ENCODE measurements at places on chromosomes 2 and 18. TPM values are rescaled to one million over a fixed set of nuclear protein-coding genes. Genes with fewer than 3 reads are reported as not detected.

SERPINB7 gene
- total RNA-seq: not detected

NDUFS1 gene
- 91.1 TPM for total RNA-seq

ANKRD29 gene
- total RNA-seq: 11.9 TPM

AMER3 gene
- total RNA-seq: not detected

MC5R gene
- total RNA-seq: not detected

NLRC4 gene
- 7.9 TPM for total RNA-seq

IL1RN gene
- total RNA-seq: 8.9 TPM

LCT gene
- 0.77 TPM for total RNA-seq

TEKT4 gene
- 0.22 TPM for total RNA-seq

CIAO1 gene
- 71.0 TPM for total RNA-seq

SH3BP4 gene
- 20.5 TPM for total RNA-seq

SLC9A4 gene
- not detected for total RNA-seq

- DNase-seq: no peak
These were observed 17.8 kb upstream of the ATL2 start for GRCh38 chr2:38394903-38395341.

- no peak for DNase-seq
These were observed 188.1 kb downstream of the FMNL2 start for GRCh38 chr2:152523091-152523490.

GRCh38 chr2:25960920-25961319 is 21.4 kb downstream of the KIF3C start:
- no peak for DNase-seq

- DNase-seq: no peak
These were observed 155.7 kb downstream of the DLGAP1 start for GRCh38 chr18:4299395-4299794.

- DNase-seq: no peak
These were observed 35.3 kb downstream of the NHEJ1 start for GRCh38 chr2:219125225-219125885.

GRCh38 chr2:106187273-106187891 is 6.7 kb downstream of the UXS1 start:
- DNase-seq: no peak

DNA sequence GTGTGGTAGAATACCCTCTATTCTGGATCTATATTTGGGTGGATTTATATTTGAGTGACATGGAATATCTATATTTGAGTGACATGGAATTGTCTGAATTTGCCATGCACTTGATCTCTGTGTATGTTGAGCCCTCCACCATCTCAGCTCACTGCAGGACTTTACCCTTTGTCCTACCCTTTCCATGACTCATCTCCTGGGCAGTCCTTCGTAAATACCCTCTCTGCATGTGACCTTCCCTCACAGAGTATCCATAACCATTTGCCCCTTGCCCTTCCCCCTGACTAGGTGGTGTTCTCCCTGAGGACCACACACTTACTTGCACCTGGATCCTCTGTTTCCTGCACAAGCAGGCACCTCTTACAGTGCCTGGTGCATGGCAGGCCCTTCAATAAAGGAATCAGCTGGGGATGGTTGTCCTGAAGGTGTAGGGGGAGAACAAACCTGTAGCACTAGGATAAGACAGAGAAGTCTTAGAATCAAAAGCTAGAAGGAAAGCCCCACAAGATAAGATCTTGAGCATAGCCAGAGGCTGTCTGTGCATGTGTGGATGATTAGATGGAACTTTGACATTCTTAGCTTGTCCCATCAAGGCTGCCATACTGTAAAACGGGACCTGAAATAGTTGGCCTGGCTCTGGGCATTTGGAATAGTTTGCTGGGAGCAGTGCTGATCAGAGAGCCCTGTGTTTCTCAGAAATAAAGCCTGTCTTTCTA is 230.4 kb downstream of the FHOD3 start:
- no peak for DNase-seq

- DNase-seq: no peak
These were observed 92.5 kb upstream of the IL1R2 start for GRCh38 chr2:101899265-101899664.

DNA sequence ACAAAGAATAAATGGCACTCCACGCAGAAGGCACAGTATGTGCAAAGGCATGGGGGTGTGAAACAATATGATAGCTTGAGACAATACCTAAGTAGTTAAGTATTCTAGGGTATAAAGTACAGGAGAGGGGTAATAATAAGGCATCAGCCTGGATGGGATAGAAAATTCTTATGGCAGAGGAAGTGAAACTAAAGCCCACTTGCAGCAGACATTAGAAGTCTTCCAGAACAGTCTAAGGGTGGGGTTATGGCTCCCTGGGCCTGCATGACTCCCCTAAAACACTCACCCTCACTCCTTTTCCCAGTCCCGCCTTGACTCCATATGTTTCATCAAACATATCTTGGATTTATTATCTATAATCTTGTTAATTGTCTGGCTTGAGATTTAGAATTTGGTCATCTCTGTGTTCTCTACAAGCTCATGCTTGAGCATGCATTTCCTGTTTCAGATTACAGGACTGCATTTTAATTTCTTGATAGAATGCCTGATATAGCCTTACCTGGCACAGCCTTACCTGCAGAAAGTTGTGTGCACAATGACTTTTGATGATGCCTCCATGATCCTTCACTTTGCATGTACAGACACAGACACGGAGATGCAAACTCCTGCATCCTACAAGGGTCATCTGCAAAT is 28.5 kb upstream of the TMBIM1 start:
- no peak for DNase-seq

DNA sequence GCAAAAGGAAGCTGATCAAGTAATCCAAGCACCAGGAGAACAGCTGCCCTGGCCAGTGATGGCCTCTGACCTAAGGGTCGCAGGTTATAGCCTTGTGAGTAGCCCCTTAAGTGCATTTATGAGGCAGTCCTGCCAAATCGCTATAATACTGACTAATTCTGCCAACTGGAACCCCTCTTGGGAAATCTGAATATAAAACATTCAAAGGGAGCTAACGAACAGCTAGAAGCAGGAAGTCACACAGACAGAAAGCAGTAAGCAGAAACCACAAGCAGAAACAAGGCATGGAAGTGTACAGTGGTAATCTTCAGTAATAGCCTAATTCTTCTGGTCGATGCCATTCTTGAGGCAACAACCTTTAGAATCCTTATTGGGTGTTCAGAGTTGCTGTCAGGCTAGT is 521.3 kb downstream of the METTL4 start:
- DNase-seq: no peak

GRCh38 chr2:145016711-145017110 is 496.8 kb upstream of the ZEB2 start:
- no peak for DNase-seq

GRCh38 chr2:203688798-203689197 is 17.6 kb upstream of the CD28 start:
- DNase-seq: no peak

DNA sequence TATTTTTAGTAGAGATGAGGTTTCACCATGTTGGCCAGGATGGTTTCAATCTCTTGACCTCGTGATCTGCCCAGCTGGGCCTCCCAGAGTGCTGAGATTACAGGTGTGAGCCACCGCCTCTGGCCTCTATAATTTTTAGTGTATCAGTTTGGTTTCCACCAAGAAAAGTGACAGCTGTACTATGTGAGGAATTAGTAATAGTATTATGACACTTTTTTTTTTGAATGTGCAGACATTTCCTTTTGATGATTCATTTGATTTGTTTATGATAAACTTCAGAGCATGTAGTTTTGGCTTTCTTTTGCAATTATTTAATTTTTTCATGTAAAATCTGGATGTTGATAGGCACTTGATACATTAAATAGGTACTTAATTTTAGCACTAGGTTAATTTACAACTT is 61.5 kb downstream of the PTPN4 start:
- no peak for DNase-seq

GRCh38 chr2:241994086-241994485 is 124.6 kb downstream of the RTP5 start:
- no peak for DNase-seq

DNA sequence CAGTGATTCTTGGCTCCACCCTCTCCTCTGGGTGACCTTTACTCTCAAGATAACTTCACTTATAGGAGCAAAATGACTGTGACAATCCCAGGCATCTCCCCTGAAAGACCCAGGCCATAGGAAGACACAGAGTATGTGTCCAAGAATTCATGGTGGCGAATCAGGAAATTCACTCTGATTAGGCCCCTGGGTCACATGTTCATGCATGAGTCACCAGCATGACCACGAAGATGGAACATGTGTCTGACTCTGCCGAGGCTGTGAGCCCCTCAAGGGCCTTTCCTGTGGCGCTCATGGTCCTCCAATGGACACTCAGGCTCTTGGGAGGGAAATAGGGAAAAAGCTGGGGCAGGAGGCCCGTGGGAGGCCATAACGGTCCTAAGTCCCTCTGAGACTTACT is 74.0 kb upstream of the TEX51 start:
- DNase-seq: no peak

DNA sequence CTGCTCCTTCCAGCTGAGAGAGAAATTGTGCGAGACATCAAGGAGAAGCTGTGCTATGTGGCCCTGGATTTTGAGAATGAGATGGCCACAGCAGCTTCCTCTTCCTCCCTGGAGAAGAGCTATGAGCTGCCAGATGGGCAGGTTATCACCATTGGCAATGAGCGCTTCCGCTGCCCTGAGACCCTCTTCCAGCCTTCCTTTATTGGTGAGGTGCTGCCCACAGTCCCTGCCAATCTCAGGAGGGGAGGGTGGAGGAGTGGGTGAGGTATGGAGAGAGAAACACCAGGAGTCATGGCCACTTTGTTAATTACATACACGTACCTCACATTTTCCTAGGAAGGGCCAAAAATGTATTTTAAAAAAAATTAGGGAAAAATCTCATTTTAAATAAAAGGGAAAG is 12.0 kb upstream of the DGUOK start:
- DNase-seq: peak; percentile 59

- DNase-seq: no peak
These were observed 52.7 kb downstream of the ABCB11 start for GRCh38 chr2:168978461-168978861.

DNA sequence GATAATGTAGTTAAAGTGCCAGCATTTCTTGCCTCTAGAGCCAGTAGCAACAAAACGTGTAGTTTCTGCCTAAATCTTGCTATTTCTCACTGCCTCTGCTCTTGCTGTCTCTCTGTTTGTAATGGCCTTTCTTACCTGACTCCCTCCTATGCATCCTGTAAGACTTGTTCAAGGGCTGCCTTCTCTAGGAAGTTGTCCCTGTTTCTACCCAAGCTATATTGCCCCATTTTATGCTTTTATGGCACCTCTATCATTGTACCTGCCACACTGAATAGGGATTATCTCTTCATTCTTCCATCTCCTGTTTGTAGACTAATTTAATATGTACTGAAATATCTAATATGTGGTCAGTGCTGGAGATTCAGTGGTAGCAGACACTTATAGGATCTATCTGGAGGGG is 49.2 kb downstream of the PLCL1 start:
- DNase-seq: no peak

- DNase-seq: no peak
These were observed 105.2 kb upstream of the DLX2 start for GRCh38 chr2:172207911-172208310.

GRCh38 chr2:126837966-126838715 is 60.5 kb upstream of the TEX51 start:
- DNase-seq: no peak

DNA sequence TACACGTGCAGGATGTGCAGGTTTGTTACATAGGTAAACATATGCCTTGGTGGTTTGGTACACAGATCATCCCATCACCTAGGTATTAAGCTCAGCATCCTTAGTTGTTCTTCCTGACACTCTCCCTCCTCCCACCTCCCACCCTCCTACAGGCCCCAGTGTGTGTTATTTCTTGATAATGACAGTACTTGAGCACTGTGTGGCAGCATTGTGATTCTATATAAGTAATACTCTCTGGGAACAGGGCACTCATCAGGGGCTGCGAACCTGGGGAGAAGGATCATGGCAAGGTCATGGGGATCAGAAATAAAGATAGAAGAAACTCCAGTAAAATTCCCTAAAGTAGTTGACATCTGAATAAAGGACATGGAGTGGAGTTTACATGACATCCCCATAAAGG is 1256.2 kb upstream of the CRIM1 start:
- no peak for DNase-seq

DNA sequence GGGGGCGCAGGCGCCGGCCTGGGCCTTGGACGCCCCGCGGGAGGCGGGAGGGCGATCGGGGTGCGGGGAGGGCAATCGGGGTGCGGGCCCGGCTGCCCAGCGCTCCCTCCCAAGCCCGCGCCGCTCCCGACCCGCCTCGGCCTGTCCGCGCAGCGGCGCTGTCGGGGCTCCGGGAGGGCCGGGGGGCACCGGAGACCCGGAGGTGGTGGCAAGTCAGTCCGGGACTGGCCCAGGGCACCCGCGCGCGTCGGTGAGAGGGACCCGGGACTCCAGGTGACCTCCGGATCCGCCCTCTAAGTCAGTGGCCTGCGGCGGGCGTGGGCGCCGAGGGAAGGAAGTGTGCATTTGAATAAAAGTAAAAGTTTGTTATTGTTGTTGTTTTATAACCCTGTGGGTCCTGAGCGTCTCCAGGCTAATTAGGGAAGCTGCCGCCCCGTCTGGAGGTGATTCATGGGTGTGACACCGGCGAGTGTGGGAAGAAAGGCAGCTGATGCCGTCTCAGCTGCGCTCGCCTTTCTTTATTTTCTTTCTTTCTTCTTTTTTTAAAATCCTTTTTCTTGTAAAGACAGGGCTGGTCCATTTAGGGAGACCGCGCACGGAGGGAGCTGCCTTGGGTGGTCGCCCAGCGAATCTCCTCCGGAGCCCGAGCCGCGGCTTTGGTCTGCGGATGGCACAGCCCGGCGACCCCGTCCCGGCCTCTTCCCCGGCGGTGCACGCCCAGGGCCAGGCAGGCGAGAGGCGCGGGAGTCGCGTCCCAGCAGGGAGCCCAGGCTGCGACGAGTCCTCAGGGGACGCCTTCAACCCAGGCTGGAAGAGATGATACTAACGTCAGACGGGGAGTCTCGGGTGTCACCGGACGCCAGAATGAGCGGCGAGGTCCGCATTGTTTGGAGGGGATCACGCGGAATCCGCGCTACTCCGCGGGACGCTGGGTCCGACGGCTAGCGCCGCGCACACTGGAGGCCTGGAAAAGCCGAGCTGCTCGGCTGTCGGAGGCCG is 627 bp upstream of the CRACDL start:
- no peak for DNase-seq

Measured in mesenteric fat pad (tissue), 1 donor.